ENCODE measurements at places on chromosomes 6 and 20.

GRCh38 chr6:69220375-69220774 lies 576.4 kb downstream of the LMBRD1 start:
- DNase-seq = no peak

GRCh38 chr6:39084506-39084905 lies 30.5 kb downstream of the SAYSD1 start:
- DNase-seq = no peak

- no peak for DNase-seq
Observed at GRCh38 chr20:36726168-36726567, 19.7 kb downstream of the NDRG3 start.

GRCh38 chr20:20130399-20130798 lies 78.1 kb downstream of the CFAP61 start:
- no peak for DNase-seq

DNA sequence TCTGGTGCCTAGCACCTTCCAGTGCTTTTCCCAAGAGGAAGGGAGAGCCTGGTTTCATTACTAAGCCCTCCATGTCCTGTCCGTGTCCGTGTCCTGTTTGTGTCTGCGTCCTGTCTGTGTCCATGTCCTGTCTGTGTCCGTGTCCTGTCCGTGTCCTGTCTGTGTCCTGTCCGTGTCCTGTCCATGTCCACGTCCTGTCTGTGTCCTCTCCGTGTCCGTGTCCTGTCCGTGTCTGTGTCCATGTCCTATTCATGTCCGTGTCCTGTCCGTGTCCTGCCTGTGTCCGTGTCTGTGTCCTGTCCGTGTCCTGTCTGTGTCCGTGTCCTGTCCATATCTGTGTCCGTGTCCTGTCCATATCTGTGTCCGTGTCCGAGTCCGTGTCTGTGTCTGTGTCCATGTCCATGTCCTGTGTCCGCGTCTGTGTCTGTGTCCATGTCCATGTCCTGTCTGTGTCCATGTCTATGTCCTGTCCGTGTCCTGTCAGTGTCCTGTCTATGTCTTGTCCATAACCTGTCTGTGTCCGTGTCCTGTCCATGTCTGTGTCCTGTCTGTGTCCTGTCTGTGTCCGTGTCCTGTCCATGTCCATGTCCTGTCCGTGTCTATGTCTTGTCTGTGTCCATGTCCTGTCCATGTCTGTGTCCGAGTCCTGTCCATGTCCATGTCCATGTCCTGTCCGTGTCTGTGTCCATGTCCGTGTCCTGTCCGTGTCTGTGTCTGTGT lies 54.4 kb upstream of the BHLHE23 start:
- DNase-seq = no peak

DNA sequence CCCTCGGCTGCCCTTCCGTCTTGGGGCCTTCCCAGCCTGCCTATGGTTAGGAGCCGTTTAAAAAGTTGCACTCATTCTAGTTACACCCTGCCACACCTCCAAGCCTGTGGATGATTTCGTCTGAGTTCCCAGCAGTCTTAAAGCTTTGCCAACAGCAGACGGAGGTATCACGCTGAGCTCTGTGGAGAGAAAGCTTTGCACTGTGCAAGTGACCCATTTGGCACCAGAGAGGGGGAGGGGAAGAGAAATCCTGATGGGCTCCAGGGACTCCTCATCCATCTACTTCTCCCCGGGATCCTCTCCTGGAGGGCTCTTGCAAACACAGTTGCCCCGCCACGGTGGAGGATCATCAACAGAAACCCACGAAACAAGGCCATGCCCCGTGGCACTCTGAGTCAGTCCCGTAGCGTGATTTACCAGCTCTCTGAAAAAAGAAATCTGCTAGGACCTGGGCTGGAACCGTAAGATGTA lies 98.8 kb upstream of the CITED2 start:
- DNase-seq = peak; percentile 25
